ENCODE measurements at places on chromosomes 6 and 20.

DNA sequence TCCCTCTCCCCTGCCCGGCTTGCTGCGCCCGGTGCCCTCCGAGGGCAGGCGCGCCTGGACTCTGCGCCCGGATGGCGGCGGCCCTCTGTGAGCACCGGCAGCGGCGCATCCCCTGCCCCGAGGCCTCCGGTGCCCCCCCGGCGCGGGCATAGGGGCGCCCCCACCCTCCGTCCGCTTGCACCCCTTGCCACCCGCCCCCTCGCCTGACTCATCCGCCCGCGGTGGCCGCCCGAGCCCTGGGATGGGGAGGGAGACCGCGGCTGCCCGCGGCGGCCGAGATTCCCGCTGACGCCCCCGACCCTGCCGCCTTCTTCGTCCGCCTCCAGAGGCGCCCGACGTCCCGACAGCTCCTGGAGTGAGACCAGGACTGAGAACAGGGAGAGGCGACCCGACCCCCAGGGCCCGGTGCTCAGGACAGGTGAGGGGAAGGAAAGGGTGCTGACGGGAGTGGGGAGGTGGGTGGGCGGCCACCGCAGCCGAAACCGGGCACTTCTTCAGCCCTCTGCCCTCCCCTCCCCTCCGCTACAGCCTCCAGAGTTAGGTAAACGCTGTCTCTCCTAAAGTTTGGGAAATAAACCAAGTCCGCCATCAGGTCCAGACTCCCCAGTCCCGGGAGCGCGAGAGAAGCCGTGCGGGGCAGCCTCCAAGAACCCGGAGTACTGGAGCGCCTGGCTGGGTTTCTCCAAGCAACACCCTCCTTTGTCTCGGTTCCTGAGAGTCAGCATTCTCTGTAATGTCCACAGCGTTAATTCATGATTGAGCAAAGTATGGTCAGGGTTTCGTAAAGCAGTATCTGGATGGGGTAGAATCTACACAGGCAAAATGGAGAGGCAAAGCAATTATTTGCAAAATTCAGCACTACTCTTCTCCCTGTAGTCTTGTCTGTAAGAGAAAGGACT lies 539 bp downstream of the TMEM200A start:
- peak; percentile 66 for ATAC-seq

GRCh38 chr20:8399947-8400346 lies 267.9 kb downstream of the PLCB1 start:
- ATAC-seq, result peak; percentile 92

- ATAC-seq, result no peak
Observed at GRCh38 chr6:5704708-5705107, 302.0 kb downstream of the NRN1 start.

DNA sequence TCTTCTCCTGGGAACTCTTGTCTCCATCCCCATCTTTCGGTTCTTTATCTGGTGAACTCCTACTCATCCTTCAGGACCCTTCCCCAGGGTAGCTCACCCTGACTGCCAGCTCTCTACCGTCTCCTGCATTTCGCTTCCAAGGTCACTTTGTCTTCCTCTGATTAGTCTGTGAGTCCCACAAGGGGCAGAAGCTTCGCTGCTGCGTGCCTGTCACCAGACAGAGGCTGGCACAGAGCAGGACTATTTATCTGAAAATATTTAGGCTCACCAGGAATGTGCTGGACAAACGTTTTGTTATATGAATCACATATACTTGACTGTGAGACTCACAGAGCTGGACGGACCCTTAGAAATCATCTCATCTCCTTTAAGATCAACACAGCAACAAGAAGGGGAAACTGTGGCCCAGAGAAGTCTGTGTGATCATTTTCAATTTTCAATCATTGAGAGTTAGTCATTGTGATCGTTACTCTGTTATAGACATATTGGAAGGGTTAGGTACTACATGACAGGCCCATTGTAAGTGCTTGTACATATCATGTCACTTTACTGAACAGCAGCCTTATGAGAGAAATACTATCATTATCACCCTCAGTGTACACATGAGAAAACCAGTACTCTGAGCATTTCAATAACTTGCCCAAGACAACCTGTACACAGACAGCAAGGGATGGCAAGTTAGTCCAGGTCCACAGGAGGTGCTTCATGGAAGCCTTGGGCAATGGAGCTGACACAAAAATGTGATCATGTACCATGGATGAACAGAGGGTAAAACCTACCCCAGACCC lies 51.4 kb downstream of the JPH2 start:
- ATAC-seq, result peak; percentile 49

DNA sequence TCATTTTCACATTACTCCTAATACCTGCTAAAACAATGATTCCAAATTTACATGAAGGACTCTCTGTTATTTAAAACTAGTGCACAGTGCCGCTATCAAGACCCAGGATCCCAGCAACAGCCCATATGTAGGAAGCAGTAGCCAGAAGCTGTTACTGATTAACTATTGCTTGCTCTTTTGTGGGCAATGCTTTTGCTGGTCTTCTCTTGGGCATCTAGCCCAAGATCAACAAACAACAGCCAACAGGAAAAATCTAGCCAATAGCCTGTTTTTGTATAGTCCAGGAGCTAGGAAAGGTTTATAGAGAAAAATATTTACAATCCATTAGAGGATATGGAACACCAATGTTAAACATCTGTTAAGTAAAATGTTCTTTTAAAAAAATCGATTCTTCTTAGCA lies 22.1 kb upstream of the TENT5A start:
- ATAC-seq, result no peak

GRCh38 chr6:79468116-79468515 lies 69.1 kb downstream of the LCA5 start:
- ATAC-seq, result no peak

- ATAC-seq, result no peak
Observed at GRCh38 chr6:127177923-127178231, 59.4 kb downstream of the RSPO3 start.

DNA sequence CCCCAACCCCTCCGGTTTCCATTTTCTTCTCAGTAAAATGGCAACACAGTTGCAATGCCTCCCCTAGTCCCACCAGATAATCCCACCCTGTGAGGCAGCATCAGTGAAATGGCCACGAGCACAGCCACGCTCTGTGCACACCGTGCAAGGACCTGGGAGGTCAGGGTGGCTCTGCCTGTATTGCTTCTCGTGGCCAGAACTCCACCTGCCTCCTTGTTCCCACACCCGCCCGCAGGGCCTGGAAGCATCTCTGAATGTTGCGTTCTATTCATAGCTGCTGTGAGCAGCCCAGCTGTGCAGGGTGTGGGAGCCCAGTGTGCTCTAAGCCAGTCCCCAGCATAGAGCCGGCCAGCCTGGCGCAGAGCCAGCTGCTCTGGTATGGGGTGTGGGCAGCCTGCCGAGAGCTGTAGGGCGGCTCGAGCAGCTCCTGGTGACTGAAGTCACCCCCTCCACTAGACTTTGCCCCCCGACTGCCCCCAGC lies 161.1 kb downstream of the DLL1 start:
- no peak for ATAC-seq

DNA sequence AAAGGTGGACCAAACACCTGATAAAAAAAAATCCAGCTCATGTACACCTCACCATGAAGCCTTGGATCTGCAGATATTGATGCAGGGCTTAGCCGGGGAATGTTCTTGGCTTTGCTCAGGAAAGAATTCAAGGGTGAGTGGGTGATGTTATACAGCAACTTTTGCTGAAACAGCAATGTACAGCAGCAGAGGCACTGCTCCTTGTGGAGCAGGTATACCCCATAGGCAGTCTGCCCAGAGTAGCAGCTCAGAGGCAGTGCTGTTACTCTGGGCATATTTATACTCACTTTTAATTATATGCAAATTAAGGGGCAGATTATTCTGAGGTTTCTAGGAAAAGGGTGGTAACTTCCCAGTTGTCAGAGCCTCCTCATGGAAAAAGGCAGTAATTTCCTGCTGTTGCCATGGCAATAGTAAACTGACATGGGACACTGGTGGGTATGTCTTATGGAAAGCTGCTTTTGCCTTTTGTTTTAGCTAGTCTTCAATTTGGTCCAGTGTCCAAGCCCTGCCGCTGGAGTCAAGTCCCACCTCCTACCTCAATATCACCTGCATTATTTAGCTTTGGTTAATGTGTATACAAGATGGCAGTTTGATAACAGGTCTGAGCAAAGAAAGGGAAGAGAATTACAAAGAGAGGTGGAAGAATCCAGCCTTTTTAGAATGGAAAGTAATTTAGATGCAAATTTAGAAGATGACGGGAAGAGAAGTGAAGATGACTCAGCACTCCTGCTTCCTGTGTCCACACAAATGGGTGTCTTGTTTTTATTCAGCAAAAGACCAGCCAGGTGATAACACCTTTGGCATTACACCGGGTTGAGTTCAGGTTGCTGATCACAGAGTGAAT lies 110.1 kb upstream of the JAG1 start:
- no peak for ATAC-seq

GRCh38 chr20:54197621-54198604 lies 10.0 kb upstream of the PFDN4 start:
- ATAC-seq, result no peak

- ATAC-seq, result no peak
Observed at GRCh38 chr6:12132351-12133222, 120.5 kb downstream of the HIVEP1 start.

DNA sequence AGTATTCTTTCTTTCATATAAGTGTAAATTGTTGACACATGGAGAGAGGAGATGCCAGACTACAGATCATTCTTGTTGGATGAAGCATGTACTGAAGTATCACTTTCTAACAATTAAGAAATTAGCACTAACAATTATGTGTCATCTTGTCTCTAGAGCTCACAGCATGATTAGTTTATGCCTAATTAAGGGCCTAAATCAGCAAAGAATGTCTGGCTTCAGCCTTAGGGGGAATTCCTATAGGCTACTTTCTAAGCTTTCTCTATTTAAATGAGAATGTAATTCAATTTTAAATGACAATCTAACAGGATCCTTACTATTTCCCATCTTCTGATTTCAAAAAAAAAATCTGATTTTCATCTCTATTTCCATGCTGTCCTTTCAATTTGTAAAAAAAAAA lies 371.0 kb downstream of the EPHA7 start:
- ATAC-seq, result no peak

- no peak for ATAC-seq
Observed at GRCh38 chr6:150182460-150183078, 39.7 kb downstream of the PPP1R14C start.

DNA sequence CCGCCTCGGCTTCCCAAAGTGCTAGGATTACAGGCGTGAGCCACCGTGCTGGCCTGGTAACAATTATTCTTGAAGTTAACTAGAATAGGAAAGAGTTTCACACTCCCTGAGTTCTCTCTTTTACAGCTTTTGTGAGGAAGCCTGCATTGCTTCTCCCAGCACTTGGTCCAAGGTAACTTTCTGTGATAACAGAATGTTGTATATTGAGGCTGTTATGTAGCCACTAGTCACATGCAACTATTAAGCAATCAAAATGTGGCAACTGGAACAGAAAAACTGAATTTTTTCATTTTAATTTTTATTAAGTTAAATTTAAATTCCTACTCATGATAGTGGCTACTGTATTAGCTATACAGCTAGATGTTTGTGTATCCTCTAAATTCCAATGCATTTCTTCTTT lies 2.5 kb downstream of the TRIM38 start:
- ATAC-seq, result no peak

DNA sequence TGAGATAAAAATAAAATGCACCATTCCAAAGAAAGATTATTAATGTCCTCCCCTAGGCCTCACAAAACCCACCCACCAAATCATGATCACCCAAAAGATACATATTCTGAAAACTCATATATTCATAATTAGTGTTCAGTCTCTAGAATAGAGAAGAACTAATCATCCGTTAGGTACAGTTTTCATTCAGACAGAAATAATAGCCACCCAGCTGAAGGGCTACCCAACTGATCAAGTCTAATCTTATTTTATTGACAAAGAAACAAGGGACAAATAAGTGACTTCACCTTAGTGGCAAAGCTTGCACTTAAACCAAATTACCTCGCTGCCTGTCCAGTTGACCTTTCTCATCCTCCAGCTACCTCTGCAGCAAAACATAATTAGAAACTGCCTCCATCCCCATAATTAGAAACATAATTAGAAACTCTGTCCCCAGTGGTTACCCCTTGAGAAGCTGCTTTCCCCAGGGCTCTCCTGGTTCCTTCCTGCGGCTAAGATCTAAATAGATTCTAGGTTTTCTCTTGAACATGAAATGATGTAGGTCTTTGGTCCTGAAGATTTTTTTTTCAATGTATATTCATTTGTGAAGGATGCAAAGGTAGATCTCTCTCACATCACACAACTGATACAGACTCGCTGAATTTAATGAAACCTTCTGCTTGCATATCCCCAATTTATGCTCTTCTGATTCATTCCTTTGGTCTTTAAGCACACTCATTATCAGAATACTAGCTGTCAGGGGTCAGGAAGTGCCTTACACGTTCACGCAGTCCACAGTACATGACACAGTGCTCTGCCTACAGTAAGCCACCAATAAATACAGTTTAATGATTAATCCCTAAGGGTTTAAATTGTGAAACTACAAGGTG lies 46.3 kb downstream of the HBS1L start:
- peak; percentile 88 for ATAC-seq

DNA sequence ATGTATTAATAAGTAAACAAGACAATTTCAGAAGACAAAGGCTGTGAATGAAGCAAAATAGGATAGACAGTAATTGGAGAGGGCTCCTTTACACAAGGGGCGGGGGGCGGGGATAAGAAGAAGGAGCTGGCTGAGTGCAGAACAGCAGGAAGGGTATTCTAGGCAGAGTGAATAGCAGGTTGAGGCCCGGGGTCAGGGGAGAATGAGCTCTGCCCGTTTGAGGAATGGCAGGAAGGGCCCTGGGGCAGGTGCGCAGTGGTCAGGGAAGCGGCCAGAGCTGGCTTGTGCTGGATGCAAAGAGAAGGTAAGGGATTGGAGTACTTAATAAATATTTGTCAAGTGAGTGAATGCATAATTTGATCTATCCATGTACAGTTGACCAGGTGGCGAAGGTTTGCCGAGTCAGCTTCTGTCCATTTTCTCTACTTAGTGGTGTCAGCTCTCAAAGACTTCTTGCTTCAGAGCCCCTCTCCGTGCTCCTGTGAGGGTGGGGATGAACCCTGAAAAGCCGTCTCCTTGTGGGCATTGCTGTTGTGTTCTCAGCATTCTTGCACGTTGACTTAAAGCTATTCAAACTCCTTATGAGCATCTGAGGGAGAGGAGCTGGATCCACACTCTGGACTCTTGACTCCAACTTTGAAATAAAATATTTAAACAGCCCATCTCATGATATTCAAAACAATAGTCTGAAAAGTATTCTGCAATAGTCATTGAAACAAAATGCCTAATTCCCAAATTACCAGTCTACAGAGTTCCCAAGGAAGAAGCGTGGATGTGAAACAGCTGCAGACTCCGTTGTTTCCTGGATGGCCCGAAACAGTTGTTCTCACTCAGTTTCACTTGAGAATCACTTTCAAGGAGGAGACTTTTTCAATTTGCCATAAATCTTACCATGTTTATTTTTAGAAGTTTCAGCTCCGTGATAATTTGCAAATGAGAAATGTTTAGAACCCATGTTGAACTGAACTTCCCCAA lies 105.1 kb downstream of the EDN3 start:
- no peak for ATAC-seq

- no peak for ATAC-seq
Observed at GRCh38 chr20:50309280-50309763, 118.7 kb downstream of the CEBPB start.

GRCh38 chr6:56527934-56528333 lies 114.8 kb downstream of the DST start:
- no peak for ATAC-seq

GRCh38 chr20:31256959-31257358 lies 505 bp upstream of the DEFB115 start:
- ATAC-seq, result no peak

- ATAC-seq, result no peak
Observed at GRCh38 chr20:3165473-3166337, 6.0 kb upstream of the FASTKD5 start.

All from stimulated activated memory B cell treated with anti-CD40 and anti-IgM and Interleukin-4, amounts not matched to agents 10 μg/mL and 1 μg/mL and 100 μg/mL, for 72 hours (primary cell).